ENCODE measurements at places on chromosomes 5 and 9.

- DNase-seq, result no peak
These were observed 1.2 kb downstream of the LHFPL2 start for GRCh38 chr5:78647351-78647818.

DNA sequence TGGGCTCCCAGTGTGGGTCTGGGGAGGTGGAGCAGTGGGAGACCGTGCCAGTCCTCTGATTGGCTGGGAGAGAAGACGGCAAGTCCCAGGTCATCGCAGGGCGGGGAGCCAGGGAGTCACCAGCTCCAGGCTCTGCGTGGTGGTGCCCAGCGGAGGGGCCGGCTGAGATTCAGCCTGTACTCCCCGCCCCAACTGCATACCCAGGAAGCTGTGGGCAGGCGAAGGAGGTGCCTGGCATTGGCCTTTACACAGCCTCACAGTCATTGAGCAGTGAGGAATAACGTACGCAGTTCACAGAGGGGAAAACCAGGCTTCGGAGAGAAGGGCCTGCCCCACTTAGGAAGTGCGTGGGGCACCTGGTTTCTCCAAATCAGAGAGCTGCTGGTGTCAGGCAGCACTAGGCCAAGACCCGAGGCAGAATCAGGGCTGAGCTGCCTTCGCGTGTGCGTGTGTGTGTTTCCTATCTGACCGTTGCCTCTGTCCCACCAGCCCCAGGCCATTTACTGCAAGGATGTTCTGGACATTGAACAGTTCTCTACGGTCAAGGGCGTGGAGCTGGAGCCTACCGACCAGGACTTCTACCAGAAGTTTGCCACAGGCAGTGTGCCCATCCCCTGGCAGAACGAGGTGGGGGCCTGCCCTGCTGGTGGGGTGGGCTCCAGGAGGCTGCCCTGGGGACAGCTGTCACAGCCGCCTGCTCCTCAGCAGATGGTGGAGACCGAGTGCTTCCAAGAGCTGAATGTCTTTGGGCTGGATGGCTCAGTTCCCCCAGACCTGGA is 6.2 kb upstream of the PRR7 start:
- DNase-seq, result peak; percentile 45

- DNase-seq, result peak; percentile 63
These were observed 58.9 kb downstream of the NREP start for GRCh38 chr5:111697881-111698757.

DNA sequence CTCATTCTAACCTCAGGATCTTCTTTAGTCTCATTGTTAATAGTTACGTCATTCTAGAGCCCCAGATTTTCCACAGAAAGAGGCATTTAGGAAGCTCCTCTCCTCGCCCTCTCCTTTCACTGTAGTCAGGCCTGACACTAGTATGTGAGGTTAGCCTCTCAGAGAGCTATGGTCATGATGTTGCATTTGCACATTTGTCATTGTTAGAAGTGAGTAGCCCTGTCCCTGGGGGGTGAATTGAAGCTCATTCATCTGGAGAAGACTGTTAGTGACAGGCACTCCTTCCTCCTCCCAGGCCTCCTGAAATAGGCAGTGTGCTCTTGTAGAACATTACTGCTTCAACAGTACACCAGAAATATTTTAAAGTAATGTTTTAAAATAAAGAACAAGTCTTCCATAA is 26.6 kb upstream of the LRRTM2 start:
- no peak for DNase-seq

DNA sequence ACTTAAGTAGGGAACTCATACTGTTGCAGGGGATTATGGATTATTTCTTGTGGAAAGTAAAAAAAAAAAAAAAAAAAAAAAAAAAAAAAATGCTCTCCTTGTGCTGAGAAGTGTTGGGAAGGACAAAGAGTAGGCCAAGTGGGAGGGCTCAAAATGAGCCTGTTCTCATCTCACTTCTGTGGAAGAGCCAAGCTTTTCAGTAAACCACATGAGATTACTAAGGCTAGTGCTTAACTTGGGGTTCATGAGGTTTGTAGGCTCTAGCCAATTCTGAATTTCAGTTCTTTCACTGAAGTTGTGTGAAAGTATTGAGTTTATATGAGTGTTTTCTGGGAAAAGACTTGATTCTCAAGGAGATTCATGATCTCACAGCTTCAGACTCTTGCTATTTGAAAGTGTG is 23.0 kb upstream of the CEP78 start:
- DNase-seq, result no peak

- no peak for DNase-seq
These were observed 26.6 kb downstream of the SKP2 start for GRCh38 chr5:36178524-36178890.

- DNase-seq, result no peak
These were observed 18.5 kb upstream of the RORB start for GRCh38 chr9:74478606-74479005.

GRCh38 chr5:141850786-141851185 is 27.4 kb downstream of the PCDH1 start:
- DNase-seq, result no peak

GRCh38 chr5:138068742-138069600 is 14.9 kb upstream of the WNT8A start:
- DNase-seq, result peak; percentile 84

DNA sequence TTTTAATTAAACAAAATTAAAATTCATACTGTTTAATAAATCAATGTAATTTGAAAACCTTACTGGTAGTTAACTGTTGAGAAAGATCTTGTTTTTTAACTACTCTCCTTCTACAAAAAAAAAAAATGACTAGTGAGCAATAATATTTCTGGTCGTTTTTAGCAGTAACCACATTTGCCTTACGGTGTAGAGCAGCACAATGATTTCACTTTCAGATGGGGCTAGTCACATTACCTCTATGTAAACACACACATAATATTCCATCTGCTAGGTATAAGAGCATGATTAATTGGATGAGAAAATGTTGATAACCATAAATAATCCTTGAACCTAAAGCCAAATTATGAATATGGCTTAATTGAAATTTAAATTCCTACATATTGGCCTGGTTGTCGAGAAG is 198.1 kb downstream of the CHSY3 start:
- no peak for DNase-seq

- DNase-seq, result no peak
These were observed 308.0 kb upstream of the PUM3 start for GRCh38 chr9:3151672-3152576.

DNA sequence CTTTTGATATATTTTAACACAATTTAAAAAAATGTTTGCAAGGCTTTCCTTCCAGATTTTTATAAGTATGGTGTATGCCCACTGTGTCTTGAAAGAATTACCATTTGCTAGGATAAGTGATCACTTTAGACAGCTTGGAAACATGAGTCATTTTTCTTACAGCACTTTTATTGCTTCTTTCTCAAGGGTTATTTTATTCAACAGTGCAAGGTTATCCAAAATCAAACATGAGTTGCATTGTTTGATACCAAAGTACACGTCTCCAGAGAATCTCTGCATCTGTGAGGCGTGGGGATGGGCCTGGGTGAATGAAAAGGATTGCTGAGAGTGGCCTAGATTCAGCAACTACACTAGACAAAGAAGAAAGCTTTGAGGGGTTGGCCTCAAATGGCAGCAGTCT is 329.6 kb downstream of the ADAMTS6 start:
- no peak for DNase-seq

GRCh38 chr9:109751253-109751652 is 28.7 kb upstream of the PALM2AKAP2 start:
- DNase-seq, result no peak

DNA sequence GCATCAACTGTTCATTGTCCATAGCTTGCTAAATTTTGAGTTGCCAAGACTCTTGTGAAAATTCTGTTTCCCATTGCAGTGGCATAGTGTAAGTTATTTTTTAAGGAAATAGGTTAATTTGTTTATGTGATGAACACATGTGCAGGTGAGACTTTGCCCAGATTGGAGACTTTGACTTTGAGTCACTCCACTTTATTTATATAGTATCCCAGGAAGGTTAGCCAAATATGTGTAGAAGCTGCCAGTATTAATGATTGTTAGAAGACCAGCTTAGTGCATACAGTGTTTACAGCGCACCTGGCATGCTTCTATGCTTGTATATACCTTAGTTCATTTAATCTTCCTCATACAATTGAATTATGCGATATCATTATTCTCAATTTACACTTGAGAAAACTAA is 51.0 kb downstream of the MTAP start:
- DNase-seq, result no peak

DNA sequence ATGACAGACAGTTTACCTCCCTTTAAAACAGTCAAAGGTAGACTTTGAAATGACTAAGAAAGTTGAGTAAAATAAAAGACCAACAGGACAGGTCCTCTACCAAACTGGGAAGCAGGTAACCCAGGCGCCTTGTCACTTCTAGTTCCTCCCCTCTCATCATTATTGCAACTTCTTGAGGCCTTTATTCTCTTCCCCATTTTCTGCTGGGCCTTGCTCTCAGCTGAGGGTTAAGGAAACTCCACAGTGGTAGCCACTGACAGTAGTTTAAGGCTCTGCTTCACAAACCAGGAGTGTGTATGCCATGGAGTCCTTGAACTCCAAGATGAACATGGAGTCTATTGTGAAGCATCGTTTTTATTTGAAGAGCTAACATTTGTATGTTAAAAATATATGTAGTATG is 36.9 kb upstream of the TCERG1 start:
- no peak for DNase-seq

- DNase-seq, result peak; percentile 38
These were observed 77.8 kb downstream of the TENT4A start for GRCh38 chr5:6791031-6791430.

DNA sequence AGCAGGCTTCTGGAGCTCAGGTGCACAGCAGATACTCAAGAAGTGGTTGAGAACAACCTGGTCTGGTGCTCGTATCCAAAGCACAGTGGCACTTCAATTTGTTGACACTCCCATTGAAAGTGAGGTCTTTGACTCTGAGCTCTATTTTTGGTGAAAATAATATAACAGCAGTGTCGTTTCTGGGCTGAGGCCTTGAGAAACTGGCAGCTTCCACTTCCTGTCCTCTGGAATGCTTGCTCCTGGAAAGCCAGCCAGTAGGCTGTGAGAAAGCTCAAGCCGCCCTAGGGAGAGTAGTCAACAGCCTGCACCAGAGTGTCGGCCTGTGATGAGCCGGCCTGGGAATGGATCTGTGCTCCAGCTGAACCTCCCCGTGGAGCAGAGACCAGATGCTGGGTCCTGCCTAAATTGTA is 6.8 kb upstream of the SUSD3 start:
- no peak for DNase-seq

GRCh38 chr5:33425314-33425713 is 15.5 kb upstream of the TARS1 start:
- no peak for DNase-seq

DNA sequence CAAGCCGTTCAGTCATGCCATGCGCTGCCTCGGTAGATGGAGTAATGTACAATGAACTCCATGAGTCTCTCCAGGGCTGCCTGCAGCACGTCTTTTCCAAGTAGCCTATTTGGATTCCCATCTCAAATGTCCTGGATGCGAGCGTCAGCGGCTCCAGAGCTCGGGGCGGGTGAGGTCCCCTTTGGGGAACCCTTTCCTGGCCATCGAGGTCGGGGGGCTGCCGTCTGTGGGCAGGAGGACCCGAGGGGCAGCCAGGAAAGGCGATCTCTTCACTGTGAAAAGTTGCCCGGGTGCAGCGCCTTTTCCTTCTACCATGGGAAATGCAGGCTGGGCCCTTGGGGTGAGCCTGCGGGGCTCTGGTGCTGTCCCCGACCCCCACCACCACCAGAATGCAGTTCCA is 36.9 kb upstream of the FCN2 start:
- no peak for DNase-seq

DNA sequence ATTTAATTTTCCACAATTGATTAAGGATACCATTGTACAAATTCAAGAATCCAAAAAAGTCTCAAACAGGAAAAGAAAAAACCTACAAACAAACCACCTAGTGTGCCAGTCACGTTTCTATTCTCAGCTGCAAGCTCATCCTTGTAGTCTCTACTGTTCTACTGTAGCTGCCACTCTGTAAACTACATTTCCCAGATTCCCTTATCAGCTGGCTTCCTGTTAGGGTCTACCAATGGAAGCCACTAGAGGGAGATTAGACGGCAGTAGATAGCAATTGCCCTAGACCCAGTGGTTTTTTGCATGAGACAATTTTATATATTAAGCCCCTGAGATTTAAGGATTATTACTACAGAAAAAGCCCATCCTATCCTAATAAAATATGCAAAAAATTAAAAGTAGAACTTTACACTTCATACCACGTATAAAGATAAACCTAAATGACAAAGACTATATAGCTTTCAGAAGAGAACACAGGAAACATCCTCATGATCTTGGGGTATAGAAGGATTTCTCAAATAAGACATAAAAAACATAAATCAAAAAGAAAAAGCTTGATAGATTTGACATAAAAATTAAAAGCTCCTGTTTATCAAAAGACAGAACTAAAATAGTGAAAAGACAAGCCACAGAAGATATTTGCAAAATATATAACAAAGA is 37.4 kb downstream of the P4HA2 start:
- no peak for DNase-seq

- DNase-seq, result peak; percentile 62
These were observed 27.3 kb downstream of the SHB start for GRCh38 chr9:38041564-38042243.

DNA sequence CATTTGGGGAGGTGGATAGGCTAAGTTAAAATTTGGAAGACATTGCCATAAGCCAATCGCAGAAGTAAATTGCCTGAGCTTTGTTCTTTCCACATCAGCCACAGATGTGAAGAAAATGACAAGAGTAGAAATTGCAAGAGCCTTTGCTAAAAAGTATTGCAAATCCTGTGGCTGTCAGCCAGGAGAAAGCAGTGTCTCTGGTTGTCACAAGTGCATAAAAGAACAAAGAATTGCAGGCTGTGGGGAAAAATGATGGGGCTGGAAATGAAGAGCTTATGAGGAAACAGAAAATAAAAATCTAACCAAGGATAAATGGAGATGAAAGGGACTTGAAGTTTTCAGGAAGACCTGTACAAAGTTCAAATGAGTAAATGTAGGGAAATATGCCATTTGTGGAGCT is 344.8 kb downstream of the CSNK1G3 start:
- DNase-seq, result no peak

- peak; percentile 14 for DNase-seq
These were observed 187.1 kb upstream of the TBC1D2 start for GRCh38 chr9:98442541-98442940.

GRCh38 chr5:89067362-89067761 is 184.4 kb upstream of the MEF2C start:
- DNase-seq, result no peak

DNA sequence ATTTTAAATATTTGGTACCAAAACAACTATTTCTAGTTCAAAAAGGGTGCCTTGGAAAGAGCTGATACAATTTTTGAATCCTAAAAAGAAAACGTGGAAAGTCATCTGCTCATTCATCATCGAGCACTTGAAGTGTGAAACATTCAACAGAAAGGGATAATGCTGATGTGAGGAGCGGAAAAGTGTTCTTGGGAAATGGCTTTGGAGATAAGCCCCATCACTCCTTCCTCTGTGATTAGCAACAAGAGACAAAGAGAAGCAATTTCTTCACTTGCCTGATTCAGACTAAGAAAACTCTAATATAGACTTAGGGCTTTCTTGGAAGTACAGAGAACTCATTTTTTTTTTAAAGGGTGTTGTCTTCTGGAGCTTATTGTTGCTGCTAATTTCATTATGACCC is 74.9 kb downstream of the C9orf152 start:
- DNase-seq, result no peak

DNA sequence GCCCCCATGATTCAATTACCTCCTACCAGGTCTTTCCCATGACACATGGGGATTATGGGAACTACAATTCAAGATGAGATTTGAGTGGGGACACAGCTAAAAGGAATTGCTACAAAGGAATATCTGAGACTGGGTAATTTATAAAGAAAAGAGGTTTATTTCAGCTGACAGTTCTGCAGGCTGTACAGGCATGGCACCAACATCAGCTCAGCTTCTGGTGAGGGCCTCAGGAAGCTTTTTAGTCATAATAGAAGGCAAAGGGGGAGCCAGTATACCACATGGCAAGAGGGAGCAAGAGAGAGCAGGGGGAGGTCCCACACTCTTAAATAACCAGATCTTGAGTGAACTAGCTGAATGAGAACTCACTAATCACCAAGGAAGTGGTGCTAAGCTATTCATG is 11.2 kb upstream of the ALDOB start:
- no peak for DNase-seq

All from islet precursor cell (in vitro differentiated cells).